ENCODE measurements at places on chromosomes 4 and X.
A peak's percentile ranks its signal among the peaks of the same experiment; 100 is the strongest.

DNA sequence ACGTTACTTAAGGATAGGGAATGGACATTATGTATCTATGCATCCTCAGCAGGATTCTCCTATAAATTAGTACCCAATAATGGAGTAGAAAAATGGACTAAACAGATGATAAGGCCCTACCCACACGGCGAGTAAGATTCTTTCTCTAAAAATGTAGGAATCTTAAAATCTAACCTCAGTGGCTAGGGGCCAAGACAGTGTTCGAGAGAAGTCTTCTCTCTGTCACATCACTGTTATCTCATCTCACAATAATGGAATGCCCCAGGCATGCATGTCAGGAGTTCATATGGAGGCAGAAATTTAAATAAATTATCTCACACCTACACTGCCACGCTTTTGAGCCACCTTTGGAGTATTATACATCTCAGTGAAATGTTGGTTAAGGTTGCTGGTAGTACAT is 132.9 kb downstream of the LDB2 start:
- DNase-seq, result peak; percentile 59

DNA sequence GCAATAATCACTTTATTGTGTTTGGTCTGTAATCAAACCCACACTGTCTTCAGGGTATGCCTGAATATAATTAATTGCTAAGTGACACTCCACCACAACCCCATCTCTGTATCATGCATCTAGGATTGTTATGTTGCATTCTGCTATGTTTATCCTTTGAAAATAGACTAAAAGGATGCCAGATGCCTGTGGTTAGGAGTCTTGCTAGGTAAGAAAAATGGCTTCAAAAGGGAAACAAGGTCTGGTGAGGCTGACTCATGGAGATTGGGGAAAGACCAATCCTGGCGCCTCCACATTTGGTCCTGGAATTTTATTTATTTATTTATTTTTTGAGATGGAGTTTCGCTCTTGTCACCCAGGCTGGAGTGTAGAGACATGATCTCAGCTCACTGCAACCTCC is 360.5 kb upstream of the SLC7A11 start:
- peak; percentile 58 for DNase-seq

DNA sequence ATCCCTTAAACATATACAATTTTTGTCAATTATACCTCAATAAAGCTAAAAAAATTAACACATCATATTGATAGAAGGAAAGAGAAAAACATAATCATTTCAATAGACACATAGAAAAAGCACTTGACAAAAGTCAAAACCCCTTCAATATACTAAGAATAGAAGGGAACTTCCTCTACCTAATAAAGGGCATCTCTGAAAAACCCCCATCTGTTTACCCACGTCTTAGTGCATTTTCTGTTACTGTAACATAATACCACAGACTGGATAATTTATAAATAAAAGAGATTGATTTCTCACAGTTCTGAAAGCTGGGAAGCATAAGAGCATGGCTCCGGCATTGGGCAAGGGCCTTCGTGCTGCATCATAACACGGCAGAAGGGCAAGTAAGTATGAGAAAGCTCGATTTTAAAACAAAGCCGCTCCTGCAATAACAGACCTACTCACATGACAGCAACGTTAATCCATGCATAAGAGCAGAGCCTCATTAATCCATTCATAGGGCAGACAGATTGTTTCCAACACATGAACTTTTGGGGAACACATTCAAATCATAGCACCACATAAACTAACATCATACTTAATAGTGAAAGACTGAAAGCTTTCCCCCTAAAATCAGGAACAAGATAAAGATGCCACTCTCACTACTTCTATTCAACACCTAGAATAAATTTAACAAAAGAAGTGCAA is 15.7 kb downstream of the STEEP1 start:
- no peak for DNase-seq

- peak; percentile 20 for DNase-seq
Measured at GRCh38 chr4:147924604-147925412, 192.9 kb downstream of the ARHGAP10 start.

DNA sequence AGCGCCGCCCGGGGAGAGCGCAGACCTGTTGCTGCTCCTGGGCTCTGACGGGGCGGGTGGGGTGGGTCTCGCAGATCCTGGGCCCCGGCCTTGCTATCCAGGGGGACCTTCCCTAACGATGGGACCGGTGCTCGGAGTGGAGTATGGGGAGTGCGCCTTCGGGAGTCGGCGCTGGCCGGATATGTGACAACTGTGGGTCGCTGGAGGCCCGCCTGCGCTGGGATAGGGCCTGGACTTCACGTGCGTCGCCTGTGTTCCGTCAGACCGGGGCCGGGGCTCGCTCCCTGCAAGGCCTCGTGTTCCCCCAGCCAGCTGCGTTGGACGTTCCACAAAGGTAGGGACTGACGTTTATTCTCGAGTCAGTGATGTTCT is 1.3 kb downstream of the TBL1X start:
- DNase-seq, result peak; percentile 29

GRCh38 chr4:140595065-140595464 is 26.3 kb upstream of the UCP1 start:
- DNase-seq, result no peak

DNA sequence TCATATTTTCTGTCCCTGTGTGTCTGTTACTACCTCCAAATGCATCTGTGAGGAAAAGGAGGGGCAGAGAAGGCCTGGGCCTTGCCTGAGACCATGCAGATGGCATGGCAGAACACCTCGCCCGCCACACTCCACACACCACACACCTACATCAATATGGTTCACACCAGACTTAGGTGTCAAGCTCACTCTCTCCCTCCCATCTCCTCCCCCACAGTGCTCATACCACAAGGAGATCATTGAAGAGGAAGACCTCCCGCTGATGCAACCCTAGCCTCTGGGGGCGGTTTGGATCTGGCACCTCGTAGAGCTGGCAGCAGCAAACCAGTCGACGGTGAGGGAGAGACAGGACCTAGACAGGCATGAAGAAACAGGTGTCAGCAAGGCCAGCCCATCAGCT is 16.6 kb upstream of the KDM5C start:
- no peak for DNase-seq

GRCh38 chrX:101642093-101642492 is 17.6 kb downstream of the ARMCX2 start:
- DNase-seq, result no peak

GRCh38 chr4:102420563-102421398 is 75.5 kb upstream of the SLC39A8 start:
- peak; percentile 34 for DNase-seq

DNA sequence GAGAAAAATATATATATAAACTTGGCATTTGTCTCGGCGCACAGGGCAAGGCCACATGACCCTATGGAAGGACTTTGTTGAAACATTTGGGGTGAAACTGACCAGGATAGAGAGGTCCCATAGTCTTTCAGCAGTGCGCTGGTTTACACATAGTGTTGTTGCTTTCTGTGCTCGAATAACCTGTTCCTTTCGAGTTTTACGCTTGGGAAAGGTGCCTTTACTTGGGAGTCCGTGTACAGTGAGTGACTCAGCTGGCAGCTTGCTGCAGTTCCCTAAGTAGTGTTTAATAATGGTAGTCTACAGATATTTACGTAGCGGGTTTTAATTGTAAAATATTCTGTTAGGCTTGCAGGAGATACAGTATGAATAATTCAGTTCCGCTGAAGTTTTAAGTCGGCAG is 578 bp downstream of the APOOL start:
- DNase-seq, result peak; percentile 8

- DNase-seq, result no peak
Measured at GRCh38 chrX:144275843-144276242, 392.0 kb downstream of the UBE2NL start.

DNA sequence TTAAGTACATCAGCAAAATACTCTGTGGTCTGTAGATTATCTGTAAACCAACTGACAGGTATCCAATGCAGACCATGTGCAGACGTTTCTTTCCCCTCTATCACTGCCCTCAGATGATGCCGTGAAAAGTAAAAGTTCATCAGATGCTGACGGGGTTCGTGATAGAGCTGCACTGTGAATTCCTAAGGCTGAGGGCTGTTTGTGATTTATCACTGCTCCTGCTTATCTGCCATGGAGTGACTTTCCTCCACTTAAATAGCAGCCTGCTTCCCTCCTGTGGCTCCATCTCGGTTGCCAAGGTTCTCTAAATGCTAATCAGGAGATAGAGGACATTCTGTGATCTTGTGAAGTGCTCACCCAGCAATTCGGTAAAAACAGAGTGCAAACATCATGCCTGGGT is 89.3 kb upstream of the SRD5A3 start:
- peak; percentile 2 for DNase-seq

GRCh38 chr4:18815081-18815778 is 793.7 kb upstream of the LCORL start:
- no peak for DNase-seq

DNA sequence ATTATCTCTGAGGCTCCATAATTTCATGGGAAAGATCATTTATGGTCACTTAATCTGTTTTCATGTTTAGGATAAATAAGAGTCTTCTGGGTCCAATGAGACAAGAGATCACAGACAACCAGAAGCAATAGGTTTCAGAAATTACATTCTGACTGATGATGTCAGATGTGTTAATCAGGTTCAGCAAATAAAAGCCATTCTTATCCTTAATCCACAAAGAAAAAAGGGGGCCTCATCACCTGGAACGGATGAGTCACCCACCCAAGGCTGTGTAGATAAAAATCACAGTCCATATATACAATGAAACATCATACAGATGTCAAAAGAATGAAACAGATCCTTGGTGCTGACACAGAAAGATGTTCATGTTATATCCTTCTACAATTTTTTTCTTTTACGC is 36.6 kb downstream of the SYTL4 start:
- DNase-seq, result peak; percentile 2

- no peak for DNase-seq
Measured at GRCh38 chrX:16347968-16348670, 180.8 kb downstream of the MAGEB17 start.

DNA sequence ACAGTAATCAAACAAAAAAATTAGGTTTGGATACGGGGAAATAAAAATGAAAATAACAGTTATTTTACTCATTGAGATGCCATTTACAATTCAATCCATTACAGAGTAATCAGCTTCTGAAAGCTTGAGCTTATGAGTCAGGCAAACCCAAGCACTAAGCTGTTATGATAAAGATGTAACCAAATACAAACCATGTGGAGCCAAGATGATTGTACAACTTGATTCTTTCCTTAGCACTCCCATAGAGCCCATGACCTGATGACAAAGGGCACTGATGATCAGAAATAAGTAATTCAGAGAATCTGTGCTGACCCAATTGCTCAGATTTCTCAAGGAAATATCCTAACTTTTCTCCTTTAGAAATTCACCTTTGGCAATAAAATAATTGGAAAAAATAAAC is 40.5 kb upstream of the PRKG2 start:
- DNase-seq, result peak; percentile 91

DNA sequence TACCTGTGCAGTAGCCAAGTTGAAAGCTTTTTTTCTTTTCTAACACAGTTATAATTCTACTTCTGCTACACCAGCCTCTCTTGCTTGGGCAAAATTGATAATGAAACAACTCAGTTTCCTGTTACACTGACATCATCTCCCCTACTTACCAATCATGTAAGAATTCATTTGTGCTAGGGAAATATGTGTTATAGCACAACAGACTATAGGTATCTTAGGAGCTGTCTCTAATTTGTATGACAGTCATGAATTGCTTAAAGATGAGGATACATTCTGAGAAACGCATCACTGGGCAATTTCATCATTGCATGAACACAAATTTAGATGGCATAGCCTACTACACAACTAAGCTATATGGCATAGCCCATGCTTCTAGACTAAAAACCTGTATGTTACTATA is 246.3 kb upstream of the ANKRD50 start:
- DNase-seq, result no peak

GRCh38 chrX:119643696-119644095 is 37.5 kb upstream of the NKRF start:
- DNase-seq, result no peak

DNA sequence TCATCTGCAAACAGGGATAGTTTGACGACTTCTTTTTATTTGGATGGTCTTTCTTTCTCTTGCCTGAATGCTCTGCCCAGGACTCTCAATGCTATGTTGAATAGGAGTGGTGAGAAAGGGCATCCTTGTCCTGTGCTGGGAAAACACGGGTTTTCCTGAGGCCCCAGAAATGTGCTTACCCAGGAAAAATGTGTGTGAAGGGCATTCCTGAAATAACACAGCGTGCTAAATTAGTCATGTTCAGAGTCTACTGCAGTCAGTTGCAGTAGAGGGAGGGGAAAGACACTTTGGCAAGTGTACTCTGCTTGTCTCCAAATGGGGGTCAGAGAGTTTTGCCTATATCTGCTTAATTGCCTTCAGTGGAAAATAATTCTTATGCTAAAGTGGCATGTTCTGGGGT is 153.9 kb downstream of the CCNG2 start:
- peak; percentile 48 for DNase-seq

DNA sequence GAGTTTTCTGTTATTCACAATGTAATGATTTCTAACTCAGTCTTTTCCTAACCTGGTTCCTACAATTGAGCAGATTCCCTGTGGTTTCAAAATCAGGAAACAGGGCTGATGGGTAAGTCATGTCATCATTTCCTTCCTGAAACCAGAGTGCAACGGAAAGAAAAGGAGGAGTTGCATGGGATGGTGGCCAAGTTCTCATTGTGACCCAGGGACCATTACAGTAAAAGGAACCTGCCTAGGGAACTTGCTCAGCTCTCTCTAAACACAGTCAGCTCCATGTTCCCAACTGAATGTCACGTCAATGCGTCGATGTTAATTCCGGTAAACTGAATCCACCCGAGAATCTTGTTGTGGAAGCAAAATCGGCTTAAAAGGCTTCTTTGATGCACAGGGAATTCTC is 51.2 kb downstream of the LGI2 start:
- peak; percentile 64 for DNase-seq

- DNase-seq, result peak; percentile 31
Measured at GRCh38 chr4:55435141-55435841, 39.5 kb downstream of the TMEM165 start.

GRCh38 chrX:69158166-69158980 is 6.9 kb downstream of the PJA1 start:
- DNase-seq, result peak; percentile 60

DNA sequence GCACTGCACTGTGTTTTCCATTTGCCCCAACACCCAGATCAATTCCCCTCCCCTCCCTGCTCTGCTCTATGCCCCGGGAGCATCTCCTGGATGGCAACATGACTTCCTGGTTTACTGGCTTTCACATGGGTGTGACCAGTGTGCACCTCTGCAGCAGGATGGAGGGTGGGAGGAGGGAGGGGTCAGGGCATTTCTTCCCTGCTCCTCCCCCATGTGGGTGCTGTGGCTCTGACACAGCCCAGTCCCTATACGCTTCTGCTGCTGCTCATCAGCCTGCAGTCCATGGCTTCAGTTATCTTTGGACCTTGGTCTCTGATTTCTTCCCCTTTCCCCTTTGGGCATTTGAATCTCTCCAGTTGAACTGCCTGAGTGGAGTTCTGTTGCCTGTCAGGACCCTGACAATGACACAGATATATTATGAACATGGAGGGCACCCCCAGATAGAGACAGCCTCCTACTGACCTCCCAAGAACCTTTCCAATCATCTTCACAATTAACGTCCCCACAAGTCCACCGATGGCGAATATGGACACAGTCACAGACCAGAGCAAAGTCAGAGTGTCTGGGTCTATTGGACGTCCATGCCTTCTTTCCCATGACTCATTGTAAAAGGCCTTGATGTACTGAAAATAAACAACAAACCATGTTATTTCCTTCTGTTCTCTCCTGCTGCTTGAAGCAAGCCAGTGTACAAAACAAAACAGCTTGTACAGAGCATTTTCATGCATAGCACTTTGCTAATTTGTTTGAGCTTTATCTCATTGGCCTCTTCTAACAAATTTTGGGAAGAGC is 24.8 kb downstream of the SLC2A9 start:
- peak; percentile 14 for DNase-seq

- peak; percentile 77 for DNase-seq
Measured at GRCh38 chr4:67687636-67688035, 13.3 kb downstream of the UBA6 start.
